ENCODE measurements at places on chromosomes 3 and 15. TPM values are rescaled to one million over a fixed set of nuclear protein-coding genes. Genes with fewer than 3 reads are reported as not detected.

Gene CATSPER2
- 2.3 TPM for polyA plus RNA-seq

Gene PDZRN3
- 79.7 TPM for polyA plus RNA-seq

Gene NRROS
- polyA plus RNA-seq, result 3.2 TPM

Gene ARHGAP11A
- polyA plus RNA-seq, result 1.7 TPM

Gene TRAIP
- 2.8 TPM for polyA plus RNA-seq

Gene TIMP4
- polyA plus RNA-seq, result 4.3 TPM

Gene CD276
- 69.2 TPM for polyA plus RNA-seq

Gene PARP15
- 0.24 TPM for polyA plus RNA-seq

Gene ATP13A4
- polyA plus RNA-seq, result 0.27 TPM

Gene CFAP92
- polyA plus RNA-seq, result 1.5 TPM

Gene ACKR4
- 5.4 TPM for polyA plus RNA-seq

Gene TM6SF1
- polyA plus RNA-seq, result 3.4 TPM

Gene BNC1
- polyA plus RNA-seq, result 0.47 TPM

Gene DPPA2
- polyA plus RNA-seq, result not detected

Gene KBTBD8
- polyA plus RNA-seq, result 0.07 TPM

Gene XCR1
- 0.04 TPM for polyA plus RNA-seq

Gene GADL1
- polyA plus RNA-seq, result 0.22 TPM

Gene SATB1
- polyA plus RNA-seq, result 13.0 TPM

Gene FSIP1
- polyA plus RNA-seq, result 0.25 TPM

Gene PROK2
- 0.45 TPM for polyA plus RNA-seq

Gene MAGEL2
- 0.75 TPM for polyA plus RNA-seq

Gene ADAMTS17
- polyA plus RNA-seq, result 2.2 TPM

Gene CEMIP
- polyA plus RNA-seq, result 2.2 TPM

Gene CSPG4
- polyA plus RNA-seq, result 7.8 TPM

Gene TLR9
- 0.15 TPM for polyA plus RNA-seq

Gene SERPINI2
- polyA plus RNA-seq, result 0.33 TPM

Gene C3orf49
- not detected for polyA plus RNA-seq

Gene ANKUB1
- polyA plus RNA-seq, result not detected

Measured in ovary (tissue), 10 donors.